ENCODE measurements at places on chromosomes 4 and X.

DNA sequence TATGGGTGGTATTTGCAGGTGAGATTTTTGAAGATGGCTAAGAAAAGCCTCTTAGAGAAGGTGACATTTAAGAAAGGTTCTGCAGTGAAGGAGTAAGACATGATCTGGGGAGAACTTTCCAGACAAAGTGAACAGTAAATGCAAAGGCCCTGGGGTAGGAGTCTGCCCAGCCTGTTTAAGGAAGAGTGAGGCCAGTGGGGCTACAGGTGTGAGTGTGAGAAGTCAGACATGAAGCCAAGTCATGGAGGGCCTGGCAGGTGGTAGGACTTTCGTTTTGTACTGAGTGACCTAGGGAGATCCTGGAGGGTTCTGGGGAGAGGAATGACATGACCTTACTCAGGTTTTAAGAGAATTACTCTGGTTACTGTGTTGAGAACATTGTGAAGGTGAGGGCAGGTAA is 21.5 kb downstream of the COQ2 start:
- DNase-seq, result no peak

DNA sequence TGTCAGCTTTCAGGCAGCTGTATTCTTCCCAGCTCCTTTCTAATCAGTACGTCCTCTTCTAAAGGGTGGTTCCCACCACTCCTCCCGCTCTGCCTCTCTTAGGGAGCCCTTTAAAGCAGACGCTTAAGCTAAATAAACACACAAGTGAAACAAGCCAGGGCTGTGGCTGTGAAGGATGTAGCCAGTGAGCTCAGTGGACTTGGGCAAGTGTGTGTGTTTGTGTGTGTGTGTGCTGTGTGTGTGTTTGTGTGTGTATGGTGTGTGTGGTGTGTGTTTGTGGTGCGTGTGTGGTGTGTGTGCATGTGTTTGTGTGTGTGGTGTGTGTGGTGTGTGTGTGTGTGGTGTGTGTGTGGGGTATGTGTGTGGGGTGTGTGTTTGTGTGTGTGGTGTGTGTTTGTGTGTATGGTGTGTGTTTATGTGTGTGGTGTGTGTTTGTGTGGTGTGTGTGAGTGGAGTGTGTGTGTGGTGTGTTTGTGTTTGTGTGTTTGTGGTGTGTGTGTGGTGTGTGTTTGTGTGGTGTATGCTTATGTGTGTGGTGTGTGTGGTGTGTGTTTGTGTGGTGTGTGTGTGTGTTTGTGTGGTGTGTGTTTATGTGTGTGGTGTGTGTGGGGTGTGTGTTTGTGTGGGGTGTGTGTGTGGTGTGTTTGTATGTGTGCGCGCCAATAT is 283.3 kb downstream of the PTTG2 start:
- no peak for DNase-seq

DNA sequence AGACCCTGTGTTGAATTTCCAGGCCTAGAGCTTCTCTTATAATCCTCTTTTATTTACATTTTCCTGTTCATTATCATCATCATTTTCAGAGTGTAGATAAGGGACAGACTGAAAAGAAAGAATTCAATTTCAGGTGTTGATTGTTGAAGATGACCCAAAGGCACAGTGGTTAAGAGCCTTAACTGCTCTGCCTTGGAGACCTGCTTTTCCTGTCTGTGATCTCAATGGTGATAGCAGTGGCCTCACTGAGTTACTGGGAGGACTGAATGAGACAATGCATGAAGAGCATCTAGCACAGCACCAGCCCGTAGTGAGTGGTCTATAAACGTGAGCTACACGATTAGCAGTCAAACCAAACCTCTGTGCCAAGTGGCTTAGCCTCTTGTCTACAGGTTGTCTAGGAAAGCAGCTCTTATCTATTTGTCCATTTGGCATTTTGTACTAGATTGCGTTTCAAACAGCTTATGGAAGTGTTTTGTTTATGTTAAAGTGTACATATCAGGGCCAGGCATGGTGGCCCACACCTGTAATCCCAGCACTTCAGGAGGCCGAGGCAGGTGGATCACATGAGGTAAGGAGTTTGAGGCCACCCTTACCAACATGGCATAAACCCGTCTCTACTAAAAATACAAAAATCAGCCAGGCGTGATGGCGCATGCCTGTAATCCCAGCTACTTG is 41.5 kb downstream of the SETD7 start:
- no peak for DNase-seq

GRCh38 chrX:139203651-139204570 is 326.6 kb upstream of the F9 start:
- no peak for DNase-seq

- DNase-seq, result no peak
Measured at GRCh38 chrX:2578864-2579263, 78.1 kb upstream of the DHRSX start.

- DNase-seq, result no peak
Measured at GRCh38 chr4:3310301-3311094, 17.7 kb downstream of the RGS12 start.

GRCh38 chr4:46852800-46853199 is 56.2 kb downstream of the COX7B2 start:
- no peak for DNase-seq

DNA sequence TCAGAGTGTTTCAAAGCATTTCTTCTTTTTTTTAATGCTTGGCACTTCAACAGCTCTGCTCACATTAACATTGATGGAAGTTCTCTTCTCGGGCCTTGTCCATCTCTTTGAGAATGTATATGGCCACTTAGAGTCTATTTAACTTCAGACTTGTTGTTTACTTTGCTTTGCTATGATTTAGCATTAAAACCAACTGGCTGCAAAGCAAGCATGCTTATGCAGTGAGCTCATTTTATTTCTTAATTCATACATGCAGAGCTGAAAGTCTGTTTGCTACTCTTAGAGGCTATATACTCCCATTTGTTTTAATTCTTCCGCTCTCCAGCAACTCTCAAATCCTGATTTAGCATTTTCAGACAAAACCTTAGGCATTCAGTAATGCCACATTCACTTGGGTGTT is 107.6 kb upstream of the PACRGL start:
- DNase-seq, result no peak

DNA sequence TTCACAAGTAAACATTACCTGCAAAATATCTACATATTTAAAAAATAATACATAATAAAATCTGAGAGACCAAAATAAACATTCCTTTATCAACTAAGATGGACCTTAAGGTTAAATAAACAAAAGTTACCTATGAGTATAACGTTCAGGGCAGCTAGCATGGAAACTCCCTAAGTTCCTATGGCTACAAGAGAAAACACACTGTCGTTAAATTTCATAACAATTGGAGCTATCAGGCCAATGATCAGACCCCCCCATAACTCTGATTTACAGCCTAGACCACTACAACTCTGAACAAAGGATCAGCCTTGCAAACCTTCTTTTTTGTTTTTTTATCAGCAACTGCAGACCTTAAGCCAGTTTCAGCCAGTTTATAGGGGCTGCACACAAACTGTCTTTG is 1418.4 kb downstream of the PCDH18 start:
- no peak for DNase-seq

GRCh38 chrX:52504551-52504950 is 8.9 kb downstream of the XAGE1A start:
- no peak for DNase-seq

GRCh38 chr4:66693694-66694093 is 851.6 kb downstream of the CENPC start:
- DNase-seq, result no peak

- no peak for DNase-seq
Measured at GRCh38 chrX:16876696-16877095, 6.5 kb upstream of the RBBP7 start.

DNA sequence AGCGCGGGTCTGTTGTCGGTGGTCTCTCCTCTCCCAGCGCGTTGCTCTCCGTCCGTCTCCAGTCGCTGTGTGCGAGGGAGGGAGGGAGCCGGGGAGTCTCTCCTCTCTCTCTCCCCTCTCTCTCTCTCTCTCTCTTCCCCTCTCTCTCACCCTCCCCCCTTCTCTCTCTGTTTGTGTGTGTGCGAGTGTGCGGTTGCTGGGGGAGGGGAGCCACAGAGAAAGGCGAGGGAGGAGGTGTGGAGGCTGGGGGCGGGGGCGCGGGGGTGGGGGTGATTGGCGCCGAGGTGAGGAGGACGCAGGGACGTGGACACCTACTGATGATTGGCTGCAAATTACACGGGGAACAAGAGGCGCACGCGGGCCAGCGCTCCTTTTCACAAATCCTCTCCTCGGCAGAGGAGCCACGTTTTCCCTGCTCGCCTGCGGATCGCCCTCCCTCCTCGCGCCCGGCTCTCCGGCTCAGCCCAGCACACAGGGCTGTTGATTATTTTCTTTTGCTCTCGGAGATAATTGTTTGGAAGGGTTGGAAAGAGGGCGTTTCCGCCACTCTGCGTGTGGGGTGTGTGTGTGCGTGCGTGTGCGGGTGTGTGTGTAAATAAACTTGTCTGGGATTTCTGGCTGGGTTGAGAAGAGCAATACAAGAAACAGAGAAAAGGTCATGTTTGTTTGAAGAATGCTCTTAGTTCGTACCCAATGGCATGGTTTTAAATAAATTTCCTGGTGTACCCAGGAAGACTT is at the start of gene CXXC4:
CXXC4 (minus strand) TSS at position 73 of the 738 bp plus-strand sequence. CDS start 3,092 bp downstream, outside the sequence.
- DNase-seq, result no peak

GRCh38 chr4:53132132-53132891 is 233.5 kb downstream of the SCFD2 start:
- DNase-seq, result peak; percentile 9

DNA sequence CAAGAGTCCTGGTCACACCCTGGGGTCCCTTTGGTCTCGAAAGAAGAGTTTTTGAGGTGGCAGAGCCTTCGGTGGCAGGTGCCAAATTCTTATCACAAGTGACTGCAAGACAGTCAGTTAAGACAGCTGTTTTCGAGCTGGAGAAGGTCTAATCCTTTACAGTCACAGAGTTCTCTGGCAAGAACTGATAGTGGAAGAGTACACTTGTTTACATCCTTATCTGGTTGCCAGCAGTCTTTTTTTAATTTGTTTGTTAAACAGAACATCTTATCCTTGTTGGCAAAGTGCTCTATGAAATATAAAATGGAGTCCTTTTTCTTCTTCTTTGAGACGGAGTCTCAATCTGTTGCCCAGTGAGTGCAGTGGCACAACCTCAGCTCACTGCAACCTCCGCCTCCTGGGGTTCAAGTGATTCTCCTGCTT is 50.4 kb upstream of the ELOVL6 start:
- no peak for DNase-seq

- DNase-seq, result no peak
Measured at GRCh38 chr4:14168919-14169318, 541.4 kb upstream of the BOD1L1 start.

- DNase-seq, result no peak
Measured at GRCh38 chr4:25345744-25346143, 31.3 kb upstream of the ANAPC4 start.

- DNase-seq, result no peak
Measured at GRCh38 chr4:105236202-105236915, 89.7 kb downstream of the TET2 start.

DNA sequence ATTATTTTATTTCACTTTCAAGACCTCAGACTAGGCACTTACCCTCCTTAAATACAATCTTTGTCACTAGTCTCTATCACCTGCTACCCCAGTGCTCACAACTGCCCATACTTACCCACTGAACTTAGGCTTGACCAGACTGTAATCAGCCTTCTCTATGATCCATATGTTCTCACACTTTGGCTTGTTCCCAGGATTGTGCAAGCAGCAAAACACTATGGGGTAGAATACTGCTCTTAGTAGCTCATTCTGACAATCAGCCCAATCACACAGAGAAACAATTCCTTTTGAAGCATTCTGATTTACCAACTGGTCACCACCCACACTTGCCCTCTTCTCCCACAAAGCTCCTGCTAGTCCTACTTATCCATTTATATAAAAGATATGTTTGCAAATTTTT is 878.3 kb downstream of the FSTL5 start:
- DNase-seq, result no peak

DNA sequence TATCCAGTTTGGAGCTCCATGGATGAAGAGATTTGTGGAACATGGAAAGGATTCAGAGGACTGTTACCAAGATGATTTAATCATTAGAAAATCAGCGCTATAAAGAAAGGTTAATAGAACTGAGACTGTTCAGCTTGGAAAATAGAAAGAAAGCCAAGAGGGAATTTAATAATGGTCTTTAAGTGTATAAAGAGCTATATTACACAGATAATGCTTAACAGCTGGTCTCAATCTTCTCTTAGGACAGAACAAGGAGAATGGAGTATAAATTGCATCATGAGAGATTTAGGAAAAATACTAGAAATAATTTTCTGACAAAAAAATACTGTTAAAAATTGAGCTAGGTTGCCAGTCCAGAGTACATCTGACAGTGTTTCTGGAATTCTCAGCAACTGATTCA is 91.3 kb upstream of the MAGEC2 start:
- no peak for DNase-seq

GRCh38 chr4:126087101-126087500 is 772.3 kb downstream of the FAT4 start:
- no peak for DNase-seq

DNA sequence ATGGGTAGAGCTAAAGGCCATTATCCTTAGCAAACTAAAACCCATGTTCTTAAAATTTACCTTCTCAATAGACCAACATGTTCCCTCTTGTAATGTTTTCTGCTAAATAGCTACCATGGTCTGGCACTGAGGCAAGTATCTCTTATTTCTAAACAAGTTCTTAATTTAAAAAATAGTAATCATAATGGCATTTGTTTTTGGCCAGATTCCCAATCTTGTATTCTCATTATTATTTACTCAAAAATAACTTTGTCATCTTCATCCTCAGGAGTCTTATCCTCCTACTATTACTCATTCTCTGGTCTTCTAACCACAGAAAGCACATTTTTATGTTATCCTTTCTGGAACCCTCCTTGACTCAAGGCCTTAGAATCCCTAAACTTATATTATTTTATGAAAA is 931.2 kb downstream of the CCSER1 start:
- DNase-seq, result no peak

- no peak for DNase-seq
Measured at GRCh38 chr4:141654098-141654497, 17.7 kb downstream of the IL15 start.

DNA sequence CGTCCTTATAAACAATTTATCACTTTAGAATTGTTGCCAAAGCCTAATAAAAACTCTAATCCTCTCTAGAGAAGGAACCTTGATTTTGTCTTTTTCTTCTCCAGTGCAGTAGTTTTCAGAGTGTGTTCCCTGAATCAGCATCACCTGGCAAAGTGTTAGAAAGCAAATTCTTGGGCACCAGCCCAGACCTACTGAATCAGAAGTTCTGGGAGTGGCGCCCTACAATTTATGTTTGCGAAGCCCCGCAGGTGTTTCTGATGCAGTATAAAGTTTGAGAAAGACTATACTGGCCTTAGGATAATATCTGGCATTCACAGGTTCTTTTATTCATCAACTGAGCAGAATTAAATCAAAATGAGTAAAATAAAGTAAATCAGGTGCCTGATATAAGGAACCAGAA is 645.8 kb upstream of the ATOH1 start:
- no peak for DNase-seq

GRCh38 chr4:76677571-76678326 is 220.2 kb downstream of the SOWAHB start:
- DNase-seq, result no peak

- DNase-seq, result no peak
Measured at GRCh38 chr4:1381944-1382541, 24.2 kb downstream of the NKX1-1 start.

- DNase-seq, result no peak
Measured at GRCh38 chr4:135277980-135278315, 1076.4 kb upstream of the PABPC4L start.

Data from stimulated activated CD4-positive, alpha-beta T cell treated with anti-CD3 and anti-CD28 coated beads, Interleukin-1b, Interleukin-23, amount 100 ng/mL, for 24 hours (primary cell).